ENCODE measurements at places on chromosomes 2 and 18.

GRCh38 chr2:78417355-78417754, 608.1 kb upstream of the REG3G start:
- peak; percentile 7 for DNase-seq

- DNase-seq: peak; percentile 3
Observed at GRCh38 chr2:213475433-213475832, 191.2 kb downstream of the SPAG16 start.

DNA sequence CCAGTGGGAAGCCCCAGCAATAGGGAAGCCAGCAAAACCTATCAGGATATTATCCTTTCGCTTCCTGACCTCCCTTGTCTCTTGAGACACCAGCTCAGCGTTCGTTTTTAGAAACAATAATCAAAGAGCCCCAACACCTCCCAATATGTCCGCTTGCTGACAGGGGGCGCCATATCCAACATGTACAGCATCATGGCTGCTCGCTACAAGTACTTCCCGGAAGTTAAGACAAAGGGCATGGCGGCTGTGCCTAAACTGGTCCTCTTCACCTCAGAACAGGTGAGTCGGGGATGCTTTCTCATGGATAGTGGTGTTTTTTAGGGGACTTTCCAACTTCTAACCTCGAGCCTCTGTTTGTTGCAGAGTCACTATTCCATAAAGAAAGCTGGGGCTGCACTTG, 28.7 kb downstream of the GAD1 start:
- no peak for DNase-seq

DNA sequence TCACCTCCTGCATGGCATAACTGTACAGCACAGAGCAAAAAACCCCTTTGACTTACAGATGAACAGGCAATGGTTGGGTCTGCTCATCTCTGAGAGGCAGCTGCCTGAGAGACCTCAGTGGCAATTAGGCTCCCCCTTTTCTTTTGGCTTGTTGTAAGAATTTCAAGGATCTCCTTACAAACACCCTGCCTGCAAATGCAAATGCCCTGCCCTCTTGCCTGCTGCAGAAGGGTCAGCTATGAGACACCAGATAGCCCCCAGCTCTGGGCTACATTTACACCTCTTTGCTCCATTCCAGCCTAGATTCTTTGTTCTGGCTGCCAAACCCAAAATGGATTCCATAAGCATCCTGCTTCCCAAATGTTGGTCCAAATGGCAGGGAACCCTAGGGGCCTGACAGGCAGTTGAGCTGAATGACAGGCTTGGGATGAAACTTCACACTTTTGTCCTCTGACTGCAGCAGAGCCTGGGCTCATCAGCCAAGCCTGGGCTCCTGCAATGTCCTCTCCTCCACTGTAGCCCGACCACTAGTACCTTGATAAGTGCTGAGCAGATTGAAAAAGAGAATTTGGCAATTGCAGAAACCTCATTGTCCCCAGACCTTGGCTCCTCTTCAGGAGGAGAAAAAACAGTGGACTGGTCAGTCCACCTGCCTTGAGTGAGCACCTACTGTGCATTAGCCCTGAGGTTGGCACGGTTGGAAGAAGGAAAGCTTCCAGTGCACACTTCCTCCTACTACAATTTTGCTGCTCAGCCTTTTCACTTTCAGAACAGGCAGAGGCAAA, 678.3 kb downstream of the BCL11A start:
- no peak for DNase-seq

DNA sequence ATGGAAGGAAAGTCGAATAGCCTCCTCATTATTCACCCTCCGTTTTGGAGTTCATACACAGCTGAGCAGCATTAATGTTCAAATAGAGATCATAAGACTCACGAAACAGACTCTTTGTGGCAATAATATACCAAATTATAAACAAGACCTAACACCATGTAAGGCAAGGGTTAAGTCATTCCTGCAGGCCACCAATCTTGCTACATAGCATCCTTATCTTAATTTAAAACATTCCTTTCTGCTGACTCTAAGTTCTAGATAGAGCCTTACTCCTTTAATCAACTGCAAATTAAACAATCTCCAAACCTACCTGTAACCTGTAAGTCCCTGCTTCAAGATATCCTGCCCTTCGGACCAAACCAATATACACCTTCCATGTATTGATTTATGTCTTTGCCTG, 178.0 kb downstream of the PDE11A start:
- no peak for DNase-seq

GRCh38 chr18:63161032-63161760, 158.4 kb downstream of the BCL2 start:
- peak; percentile 21 for DNase-seq

DNA sequence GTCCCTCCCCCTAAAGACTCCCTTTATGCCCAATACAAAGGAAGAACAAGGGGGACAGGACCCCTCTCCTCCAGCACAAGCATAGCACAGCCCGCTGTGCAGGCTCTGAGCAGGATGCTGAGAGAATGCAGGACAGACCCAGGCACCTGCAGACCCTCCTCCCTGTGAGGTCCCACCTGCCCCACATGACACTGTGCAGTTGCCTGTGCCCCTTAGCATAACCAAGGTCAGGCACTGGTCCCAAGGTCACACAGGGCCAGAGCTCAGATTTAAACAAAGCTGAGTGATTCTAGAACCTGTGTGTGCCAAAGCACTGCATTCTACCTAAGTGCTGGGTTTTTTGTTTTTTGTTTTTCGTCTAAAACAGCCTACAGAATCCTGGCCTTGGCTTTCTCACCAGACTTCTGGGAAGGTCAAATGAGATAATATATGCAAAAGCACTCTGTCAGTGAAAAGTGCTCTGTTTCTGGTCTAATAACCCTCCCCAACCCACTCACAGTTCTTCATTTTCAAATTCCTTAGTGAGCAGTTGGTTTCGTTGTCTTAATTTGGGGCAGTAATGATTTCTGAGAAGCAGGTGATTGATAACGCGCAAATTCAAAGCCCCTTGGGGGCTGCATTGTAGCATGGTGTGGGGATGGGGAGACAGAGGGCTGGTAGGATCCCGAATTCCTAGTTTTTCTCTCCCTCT, 125.7 kb downstream of the KCTD1 start:
- DNase-seq: no peak

- DNase-seq: no peak
Observed at GRCh38 chr2:215946586-215946985, 66.8 kb downstream of the MREG start.

- no peak for DNase-seq
Observed at GRCh38 chr2:46802665-46803546, 112.7 kb downstream of the MCFD2 start.

DNA sequence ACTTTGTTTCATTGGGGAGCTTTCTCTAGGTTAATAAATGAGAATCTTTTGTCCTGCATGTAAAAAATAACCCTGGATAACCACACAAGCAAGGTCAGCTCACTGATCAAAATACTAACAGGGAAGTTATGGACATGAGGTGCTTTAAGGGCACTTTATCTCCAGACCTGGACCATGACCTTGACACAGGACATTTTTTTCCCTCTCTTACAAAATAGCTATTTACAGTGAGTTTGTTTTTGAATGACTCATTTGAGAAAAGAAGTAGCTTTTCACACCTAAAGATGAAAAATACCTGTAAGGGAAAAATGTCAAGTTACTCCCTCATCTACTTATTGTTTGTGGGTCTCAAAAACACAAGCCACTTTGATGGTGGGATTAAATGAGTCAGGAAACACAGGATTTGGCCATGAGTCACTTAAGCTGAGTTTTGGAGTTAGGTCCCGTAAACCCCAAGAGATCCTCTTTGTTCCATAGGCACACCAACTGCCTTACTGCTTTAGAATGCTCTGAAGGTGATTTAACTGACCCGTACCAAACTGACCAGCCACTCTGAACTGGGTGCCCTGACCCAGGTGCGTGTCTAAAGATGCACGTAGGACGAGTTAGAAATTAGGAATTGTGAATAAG, 479.3 kb upstream of the NXPH2 start:
- no peak for DNase-seq

GRCh38 chr2:13014783-13015182, 298.0 kb downstream of the TRIB2 start:
- no peak for DNase-seq

- peak; percentile 4 for DNase-seq
Observed at GRCh38 chr2:17877811-17878280, 621 bp upstream of the KCNS3 start.

DNA sequence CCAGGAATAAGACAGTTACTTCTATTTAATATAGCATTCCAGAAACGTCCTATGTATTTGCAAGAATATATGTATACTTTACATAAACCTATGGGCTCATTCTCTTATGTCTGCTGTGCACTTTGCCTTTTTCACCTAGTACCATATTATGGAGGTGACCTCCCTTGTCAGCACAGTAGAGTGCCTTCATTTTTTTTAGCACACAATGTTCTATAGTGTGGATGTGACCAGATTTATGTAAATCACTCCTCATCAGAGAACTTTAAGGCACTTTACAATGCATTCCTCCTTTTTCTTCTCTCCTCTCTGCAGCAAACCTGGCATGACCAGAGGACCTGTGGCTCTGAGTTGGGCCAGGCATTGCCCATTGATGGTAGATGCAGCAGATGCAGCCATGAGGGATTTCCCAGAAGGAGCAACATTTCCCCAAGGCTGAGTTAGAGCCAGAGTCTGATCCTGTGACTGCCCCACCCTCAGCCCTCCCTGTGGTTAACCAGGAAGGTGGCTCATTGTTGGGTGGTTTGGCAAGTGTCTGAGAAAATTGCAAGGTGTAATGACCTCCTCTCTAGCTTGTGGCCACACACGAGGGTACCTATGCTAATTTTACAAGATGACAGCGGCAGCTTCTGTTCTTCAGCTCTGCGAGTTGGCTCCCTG, 76.5 kb upstream of the DLX2 start:
- DNase-seq: no peak

- peak; percentile 46 for DNase-seq
Observed at GRCh38 chr2:180980943-180981911, 822 bp downstream of the UBE2E3 start.

GRCh38 chr2:16763056-16763455, 97.4 kb upstream of the CYRIA start:
- DNase-seq: no peak

GRCh38 chr2:163135256-163135655, 296.7 kb upstream of the KCNH7 start:
- no peak for DNase-seq

GRCh38 chr2:100903534-100904258, 83.8 kb downstream of the NPAS2 start:
- DNase-seq: peak; percentile 19

- no peak for DNase-seq
Observed at GRCh38 chr2:120936476-120937334, 201.0 kb downstream of the GLI2 start.

DNA sequence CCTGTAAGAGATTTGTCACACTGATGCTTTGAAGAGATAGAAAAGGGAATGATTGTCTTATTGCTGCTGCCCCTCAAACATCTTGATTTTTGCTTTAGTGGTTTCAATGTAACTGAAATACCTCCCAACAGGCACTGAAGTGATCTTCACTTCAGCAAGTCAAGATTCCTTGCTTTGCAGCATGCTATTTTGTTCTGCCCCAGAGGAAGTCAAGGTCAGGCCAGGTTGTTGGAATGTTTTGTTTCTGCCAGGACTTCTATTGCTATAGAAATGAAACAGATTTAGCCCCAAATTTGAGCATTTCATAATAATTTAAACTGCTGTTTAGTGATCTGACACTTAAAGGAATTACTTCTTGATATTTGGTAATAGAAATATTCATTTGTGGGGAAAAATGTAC, 277.6 kb downstream of the ZNF804A start:
- DNase-seq: peak; percentile 55

DNA sequence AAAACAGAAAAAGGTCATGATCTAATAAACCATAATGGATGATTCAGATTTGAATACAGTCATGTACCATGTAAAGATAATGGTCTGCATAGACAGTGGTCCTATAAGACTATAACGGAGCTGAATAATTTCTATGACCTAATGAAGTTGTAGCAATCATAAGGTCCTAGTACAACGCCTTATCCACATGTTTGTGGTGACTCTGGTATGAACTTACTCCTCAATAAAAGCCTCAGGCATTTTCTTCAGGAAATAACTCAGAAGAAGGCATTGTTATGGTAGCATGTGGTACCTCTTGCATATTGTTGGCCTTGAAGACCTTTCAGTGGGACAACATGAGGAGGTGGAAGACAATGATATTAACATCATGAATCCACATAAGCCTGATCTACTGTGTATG, 883.3 kb downstream of the CNTNAP5 start:
- peak; percentile 55 for DNase-seq

GRCh38 chr2:230472621-230473018, 56.6 kb downstream of the SP100 start:
- peak; percentile 72 for DNase-seq

DNA sequence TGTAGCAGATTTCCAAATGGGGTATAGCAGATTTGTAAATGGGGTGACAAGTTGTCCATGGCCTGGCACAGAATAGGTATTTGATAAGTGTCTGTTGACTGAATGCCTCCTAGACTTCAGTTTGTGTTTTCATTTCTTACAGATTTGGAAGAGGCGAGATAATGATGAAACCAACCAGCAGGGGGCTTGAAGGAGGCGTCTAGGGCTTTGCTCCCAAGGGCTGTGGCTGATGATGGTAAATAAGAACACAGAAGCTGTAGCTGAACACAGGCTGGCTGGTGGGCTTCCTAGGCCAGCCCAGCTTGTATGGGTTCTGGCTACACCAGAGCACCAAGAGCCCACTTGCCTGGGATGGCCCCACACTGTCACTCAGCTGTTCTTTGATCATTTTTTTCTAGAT, 19.4 kb downstream of the SFTPB start:
- peak; percentile 69 for DNase-seq

- DNase-seq: no peak
Observed at GRCh38 chr2:151733771-151734672, at the start of gene NEB. TSS of gene NEB (minus strand) at chr2:151734476. CDS start at chr2:151733156, 1,320 bp downstream.

GRCh38 chr2:96697476-96697875, 42.4 kb downstream of the LMAN2L start:
- DNase-seq: no peak

DNA sequence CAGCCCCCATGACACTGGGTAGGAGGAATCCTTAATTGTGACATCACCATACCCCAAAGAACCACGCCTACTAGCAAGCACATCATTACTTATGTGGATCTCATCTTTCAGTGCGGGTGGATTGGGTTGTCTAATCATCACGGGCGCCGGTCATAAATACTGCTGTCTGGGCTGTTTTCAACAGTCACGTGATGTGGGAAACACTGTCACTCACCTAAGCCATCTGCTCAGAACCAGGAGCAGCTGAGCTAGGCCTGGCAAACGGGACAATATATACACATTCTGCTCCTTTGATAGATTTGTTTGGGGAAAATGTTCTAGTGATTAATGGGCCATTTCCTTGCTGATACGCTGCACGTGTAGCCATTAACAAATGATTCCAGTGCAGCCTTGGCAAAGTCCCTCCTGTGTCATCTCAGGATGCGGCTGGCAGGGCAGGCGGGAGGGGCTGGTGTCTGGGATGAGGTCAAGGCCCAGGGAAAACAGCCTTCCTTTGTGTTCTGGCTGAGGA, 145.9 kb upstream of the COPS8 start:
- no peak for DNase-seq

DNA sequence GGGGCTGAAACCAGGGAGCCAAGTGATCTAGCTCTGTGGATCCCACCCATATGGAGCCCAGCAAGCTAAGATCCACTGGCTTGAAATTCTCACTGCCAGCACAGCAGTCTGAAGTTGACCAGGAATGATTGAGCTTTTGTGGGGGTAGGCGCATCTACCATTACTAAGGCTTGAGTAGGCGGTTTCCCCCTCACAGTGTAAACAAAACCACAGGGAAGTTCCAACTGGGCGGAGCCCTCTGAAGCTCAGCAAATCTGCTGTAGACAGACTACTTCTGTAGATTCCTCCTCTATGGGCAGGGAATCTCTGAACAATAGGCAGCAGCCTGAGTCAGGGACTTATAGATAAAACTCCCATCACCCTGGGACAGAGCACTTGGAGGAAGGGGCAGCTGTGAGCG, 96.7 kb downstream of the CCDC148 start:
- DNase-seq: peak; percentile 7
